ENCODE measurements at places on chromosomes 4 and X. TPM values are rescaled to one million over a fixed set of nuclear protein-coding genes. Genes with fewer than 3 reads are reported as not detected.

The GAK gene
- 126 TPM for total RNA-seq

The NAA11 gene
- not detected for total RNA-seq

The INPP4B gene
- total RNA-seq: 17.2 TPM

The SLITRK4 gene
- 3.0 TPM for total RNA-seq

The SPANXN5 gene
- not detected for total RNA-seq

The MAGEB1 gene
- not detected for total RNA-seq

The MPC1L gene
- total RNA-seq: not detected

The NAP1L2 gene
- total RNA-seq: 0.06 TPM
